AG04449 (cell line): ENCODE measurements at places on chromosomes 4 and X.

GRCh38 chr4:169345316-169345721 is 74.6 kb upstream of the SH3RF1 start:
- no peak for DNase-seq

GRCh38 chrX:37060999-37061398 is 52.8 kb downstream of the FAM47C start:
- peak; percentile 2 for DNase-seq

- no peak for DNase-seq
Measured at GRCh38 chrX:134180601-134181274, 56.2 kb upstream of the CCDC160 start.

DNA sequence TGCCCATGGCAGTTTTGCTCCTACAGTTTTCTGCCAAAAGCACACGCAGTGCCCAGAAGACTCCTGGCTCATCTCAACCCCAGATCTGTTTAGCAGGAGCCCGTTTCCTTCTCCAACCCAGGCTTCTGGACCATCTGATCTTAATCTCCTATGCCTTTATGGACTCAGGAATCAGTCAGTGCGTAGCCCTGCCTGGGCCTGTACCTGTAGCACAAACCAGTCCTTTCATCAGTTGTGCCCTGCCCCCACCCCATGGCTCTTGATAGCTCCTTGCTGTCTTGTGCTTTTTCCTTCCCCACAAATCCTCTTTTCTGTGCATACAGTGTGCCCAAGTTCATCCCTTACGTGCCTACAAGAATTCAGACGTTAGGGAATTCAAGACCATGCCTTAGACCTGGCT is 1.5 kb downstream of the ZNF718 start:
- DNase-seq = no peak
